ENCODE measurements at places on chromosomes 12 and 14. TPM values are rescaled to one million over a fixed set of nuclear protein-coding genes. Genes with fewer than 3 reads are reported as not detected.

The CLECL1 gene
- total RNA-seq = not detected

The VRTN gene
- total RNA-seq = not detected

GRCh38 chr14:98018628-98019027, 1221.4 kb downstream of the VRK1 start:
- no peak for DNase-seq

DNA sequence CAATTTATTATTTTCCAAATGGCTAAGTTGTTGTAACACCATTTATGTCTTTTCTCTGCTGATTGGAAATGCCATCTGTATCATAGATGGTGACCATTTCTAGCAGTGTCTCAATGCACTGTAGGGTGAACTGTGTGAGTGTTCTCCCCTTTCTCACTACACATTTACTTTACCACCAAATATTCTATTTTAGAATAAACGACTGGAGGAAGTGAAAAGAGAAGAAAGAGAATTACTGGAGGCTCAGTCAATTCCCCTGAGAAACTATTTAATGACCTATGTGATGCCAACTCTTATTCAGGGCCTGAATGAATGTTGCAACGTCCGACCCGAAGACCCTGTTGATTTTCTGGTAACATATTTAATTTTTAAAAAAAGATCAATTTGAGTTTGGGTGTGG, 15.5 kb upstream of the PAPOLA start:
- DNase-seq = no peak

GRCh38 chr12:754473-754820, 2.1 kb downstream of the WNK1 start:
- peak; percentile 11 for DNase-seq

- DNase-seq = no peak
These were observed 12.5 kb downstream of the NAA25 start for GRCh38 chr12:112096070-112096469.

DNA sequence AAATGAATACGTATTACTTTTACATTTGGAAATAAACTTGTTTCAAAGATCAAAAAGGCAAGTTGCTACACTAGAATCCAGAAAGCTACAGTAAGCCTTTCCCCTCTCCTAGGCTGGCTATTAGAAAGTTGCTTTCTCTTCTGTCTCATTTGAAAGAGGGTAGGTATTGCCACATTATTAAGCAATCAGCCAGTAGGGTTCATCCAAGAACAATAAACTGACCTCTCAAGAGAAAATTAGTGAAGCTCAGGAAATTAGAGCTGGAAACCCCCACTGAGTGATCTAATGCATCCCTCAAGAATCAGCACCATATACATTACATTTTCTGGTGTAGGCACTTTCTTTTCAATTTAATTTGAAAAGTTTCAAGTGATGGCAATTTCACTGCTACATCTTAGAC, 4.5 kb upstream of the TMEM233 start:
- DNase-seq = no peak

- DNase-seq = no peak
These were observed 19.6 kb upstream of the SLC6A12 start for GRCh38 chr12:233615-233968.

DNA sequence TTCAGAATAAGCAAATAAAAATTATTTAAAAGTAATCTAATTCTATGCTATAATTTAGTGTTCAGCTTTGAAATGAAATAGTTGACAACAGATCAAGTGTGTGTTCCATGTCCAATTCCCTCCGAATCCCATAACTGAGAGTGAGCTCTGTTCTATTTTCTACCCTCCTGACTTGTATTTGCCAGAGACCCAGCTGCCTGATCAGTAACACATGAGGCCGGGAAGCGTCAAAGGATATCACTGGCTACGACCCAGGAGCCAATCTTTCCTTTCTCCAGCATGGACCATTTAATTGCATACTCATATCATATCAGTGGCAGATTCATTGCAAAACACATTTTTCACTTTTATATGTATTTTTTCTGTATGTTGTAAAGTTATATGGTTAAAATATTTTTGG, 108.8 kb upstream of the TSPAN8 start:
- DNase-seq = no peak

GRCh38 chr12:29649722-29650121, 134.0 kb downstream of the TMTC1 start:
- no peak for DNase-seq

DNA sequence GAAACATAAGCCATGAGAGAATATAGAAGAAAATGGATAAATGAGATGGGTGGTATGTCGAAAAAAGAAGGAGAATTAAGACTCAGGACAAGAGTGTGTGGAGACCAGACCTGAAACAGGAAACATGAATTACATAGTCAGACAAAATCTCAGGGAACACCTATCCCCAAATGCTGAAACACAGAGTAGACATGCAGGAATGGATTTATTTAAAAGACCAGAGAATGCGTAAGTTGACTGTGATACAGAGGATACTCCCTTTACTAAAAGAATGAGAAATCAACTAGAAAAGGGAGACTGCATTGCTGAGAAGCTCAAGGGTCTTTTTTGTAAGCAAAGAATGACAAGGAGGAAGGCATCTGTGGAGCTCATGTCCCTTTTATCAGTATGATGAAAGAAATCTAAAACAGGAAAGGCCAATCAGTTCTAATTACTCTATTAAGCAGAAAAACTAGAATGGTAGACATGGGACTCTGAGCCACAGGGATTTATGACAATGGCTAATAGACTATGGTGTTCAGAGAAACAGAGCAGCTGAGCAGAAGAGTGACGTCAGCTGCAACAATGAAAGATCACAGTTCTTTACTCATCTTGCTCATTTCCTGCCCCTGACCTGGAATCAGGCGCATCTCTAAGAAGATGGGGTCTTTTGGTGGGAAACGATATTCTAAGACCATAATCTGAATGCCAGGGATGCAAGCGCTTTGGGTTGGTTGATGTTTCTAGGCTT, 138.9 kb upstream of the DHRS4 start:
- no peak for DNase-seq

DNA sequence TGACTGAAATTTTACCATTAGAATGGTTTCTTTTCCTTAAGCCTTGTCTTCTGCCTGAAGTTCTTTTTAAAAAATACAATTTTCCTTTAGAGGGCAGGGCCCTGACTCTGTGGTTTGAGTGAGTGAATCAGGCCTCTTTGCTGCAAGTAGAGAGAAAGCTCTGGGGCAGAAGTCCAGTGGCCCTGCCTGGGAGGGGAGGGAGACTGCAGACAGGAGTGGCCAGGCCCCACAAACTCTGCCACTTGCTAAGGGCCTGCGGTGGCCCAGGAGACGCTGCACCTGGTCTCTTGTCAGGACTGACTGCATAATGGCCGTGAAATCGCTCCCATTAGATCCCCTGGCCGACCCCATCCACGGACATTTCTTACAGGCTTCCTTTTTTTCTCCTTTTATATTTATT, 25.5 kb downstream of the TSPAN11 start:
- DNase-seq = no peak

The PLXNC1 gene
- 23.2 TPM for total RNA-seq

GRCh38 chr12:88617352-88617751, 37.1 kb upstream of the KITLG start:
- DNase-seq = no peak

The NCAPD2 gene
- 26.7 TPM for total RNA-seq

All from hepatocyte (in vitro differentiated cells).